Astrocyte of the spinal cord (primary cell): ENCODE measurements at places on chromosomes 6 and 20.
A peak's percentile ranks its signal among the peaks of the same experiment; 100 is the strongest.

DNA sequence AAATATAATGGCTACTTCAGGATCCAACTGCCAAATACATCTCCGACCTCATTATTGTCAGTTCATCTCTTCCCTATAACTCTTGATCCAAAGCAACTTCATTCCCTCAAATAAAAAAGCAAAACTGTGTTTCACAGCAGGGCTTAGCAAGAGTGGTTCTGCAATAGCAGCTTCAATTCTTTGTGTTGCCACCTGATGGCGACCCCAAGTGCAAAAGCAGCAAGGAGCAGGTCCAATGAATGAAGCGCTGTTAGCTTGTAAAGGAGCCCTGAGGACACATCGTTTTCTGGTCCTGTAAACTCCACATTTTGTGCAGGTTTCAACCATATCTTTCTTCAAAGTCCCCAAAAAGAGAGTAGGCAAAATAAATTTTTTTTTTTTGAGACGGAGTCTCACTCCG, 19.6 kb downstream of the RTN4IP1 start:
- peak; percentile 13 for DNase-seq

GRCh38 chr6:20906945-20907344, 372.7 kb downstream of the CDKAL1 start:
- DNase-seq: peak; percentile 54

GRCh38 chr6:125554456-125554855, 195.0 kb upstream of the HEY2 start:
- DNase-seq: no peak

- DNase-seq: no peak
Measured at GRCh38 chr20:43940518-43941225, 26.0 kb downstream of the TOX2 start.

DNA sequence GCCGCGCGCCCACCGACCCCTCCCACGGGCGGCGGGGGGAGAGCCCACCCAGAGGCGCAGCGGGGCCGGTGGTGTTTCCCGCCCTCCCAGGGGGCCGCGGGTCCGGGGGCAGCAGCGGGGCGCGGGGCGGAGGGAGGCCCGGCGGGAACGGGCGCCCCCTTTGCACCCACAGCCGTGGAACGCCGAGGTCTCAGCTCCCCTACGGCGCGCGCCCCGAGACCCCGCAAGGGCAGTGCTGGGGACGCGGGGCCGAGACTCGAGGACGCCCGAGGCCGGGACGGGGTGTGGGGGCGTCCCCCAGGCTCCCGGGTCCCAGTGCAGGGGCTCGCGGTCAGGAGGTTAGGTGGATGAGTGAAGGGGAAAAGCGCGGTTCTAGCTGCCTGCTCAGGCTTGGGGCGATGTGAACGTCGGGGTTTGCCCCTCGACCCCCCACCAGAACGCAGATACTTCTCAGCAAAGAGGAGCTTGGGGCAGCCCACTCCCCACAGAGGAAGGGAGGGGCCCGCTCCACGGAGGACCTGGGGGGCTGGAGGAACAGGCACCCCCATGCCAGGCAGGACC, 65.5 kb upstream of the BHLHE23 start:
- no peak for DNase-seq

- no peak for DNase-seq
Measured at GRCh38 chr20:53284256-53284655, 309.4 kb downstream of the ZNF217 start.

- DNase-seq: peak; percentile 31
Measured at GRCh38 chr6:111662794-111663593, 57.3 kb upstream of the TRAF3IP2 start.

DNA sequence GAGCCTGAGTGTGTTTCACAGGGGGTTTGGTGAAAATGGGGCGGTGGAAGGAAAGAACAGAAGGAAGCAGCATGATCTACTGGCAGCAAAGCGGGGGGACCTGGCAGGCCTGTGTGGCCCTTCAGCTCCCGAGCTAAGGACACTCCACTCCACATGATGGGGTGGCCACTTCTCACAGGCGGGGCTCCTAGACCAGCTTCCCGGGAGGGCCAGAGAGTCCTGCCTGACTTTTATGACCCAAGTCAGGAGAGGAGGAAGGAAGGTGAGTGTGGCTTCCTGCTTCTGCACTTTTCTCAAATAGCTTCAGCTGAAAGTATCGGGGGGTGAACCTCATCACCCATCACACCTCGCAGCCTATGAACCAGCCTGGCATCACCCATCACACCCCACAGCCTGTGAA, 117.5 kb upstream of the AFDN start:
- no peak for DNase-seq

DNA sequence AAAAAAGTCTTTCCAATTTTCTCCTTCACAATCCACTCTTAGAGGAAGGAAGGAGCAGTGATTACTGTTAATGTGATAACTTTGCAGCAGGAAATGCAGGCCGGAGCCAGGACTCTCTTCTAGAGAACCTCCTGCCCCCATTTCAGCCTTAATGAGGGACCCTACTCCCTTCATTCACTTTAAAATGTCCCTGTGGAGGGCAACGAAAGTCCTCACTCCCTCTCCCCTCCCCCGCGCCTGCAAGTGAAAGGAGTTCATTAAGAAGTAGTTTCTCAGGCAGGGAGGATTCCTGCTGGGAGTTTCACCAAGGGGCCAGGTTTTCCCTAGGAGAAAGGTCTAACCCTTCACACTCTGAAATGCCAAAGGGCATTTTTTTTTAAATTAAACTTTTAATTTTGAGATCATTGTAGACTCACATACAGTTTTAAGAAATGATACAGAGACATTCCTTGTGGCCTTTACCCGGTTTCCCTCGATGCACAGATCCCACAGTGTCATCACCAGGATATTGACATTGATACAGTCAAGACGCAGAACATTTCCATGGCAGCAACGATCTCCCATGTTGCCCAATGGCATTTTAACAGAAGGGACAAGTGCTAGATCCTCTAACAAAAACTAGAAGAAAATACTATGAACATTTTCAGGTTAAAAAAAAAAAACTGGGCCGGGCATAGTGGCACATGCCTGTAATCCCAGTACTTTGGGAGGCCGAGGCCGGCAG, 6.8 kb upstream of the COMMD7 start:
- DNase-seq: no peak

GRCh38 chr6:118725944-118726343, 74.6 kb upstream of the CEP85L start:
- DNase-seq: no peak

- no peak for DNase-seq
Measured at GRCh38 chr6:86516087-86516486, 421.2 kb upstream of the HTR1E start.

DNA sequence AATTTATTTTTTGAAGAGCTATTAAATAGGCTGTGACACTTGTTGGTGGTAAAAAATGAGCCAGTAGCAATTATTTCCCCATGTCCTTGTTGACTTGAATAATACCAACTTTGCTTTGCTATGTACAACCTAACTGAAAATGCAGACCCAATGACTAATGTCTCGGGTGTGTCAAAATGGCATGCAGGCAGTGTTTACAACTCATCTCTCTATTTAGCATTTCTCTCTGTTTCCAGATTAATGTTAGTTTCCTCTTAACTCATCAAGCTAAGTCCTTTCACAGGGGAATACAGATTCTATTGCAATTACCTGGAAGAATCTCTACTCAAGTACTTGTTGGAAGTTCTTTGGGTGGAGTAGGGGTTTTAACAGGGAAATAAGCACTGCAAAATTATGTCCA, 504.4 kb downstream of the BCKDHB start:
- peak; percentile 31 for DNase-seq

DNA sequence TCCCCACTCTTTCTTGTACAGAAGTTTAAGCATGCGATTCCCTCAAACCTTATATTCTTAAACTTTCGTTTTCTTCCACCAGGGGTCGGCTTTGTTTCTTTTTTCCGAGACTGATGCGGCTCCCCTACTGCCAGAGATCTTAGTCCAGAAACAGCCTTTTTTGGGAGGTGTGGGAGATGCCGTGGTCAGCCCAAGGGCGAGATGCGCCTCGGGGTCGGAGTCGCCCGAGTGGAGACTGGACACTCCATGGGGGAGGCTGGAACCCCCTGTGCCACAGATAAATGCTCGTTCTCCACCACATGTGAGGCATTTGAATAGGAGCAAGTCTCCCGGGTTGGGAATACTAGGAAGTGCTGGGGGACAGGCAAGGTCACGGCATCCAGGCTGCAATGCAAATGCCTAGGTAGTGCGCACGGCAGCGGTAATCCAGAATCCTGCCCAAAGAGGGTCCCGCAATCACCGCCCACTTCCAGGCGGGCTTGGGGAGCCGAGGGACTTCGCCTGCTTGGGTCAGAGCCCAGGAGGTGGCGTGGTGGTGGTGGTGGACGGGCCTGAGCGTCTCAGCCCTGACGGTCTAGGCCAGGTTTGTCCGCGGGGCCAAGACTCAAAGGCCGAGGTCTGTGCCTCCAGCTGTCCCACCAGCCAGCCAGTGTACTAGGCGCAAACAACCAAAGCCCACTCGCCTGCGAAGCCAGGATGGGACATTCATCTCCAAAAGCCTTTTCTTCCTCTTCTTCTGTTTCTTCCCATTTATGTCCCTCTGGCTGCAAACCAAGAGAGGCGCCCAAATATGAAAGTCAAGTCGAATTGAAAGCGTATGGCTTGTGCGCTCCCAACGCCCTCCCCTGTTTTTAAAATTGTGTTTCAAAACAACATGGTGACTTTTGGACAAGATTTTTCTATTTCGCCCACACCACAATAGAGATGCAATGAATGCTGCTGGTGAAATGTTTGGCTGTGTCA, 39.3 kb upstream of the OSTM1 start:
- DNase-seq: peak; percentile 69

- DNase-seq: no peak
Measured at GRCh38 chr6:14316651-14317386, 199.2 kb downstream of the CD83 start.

DNA sequence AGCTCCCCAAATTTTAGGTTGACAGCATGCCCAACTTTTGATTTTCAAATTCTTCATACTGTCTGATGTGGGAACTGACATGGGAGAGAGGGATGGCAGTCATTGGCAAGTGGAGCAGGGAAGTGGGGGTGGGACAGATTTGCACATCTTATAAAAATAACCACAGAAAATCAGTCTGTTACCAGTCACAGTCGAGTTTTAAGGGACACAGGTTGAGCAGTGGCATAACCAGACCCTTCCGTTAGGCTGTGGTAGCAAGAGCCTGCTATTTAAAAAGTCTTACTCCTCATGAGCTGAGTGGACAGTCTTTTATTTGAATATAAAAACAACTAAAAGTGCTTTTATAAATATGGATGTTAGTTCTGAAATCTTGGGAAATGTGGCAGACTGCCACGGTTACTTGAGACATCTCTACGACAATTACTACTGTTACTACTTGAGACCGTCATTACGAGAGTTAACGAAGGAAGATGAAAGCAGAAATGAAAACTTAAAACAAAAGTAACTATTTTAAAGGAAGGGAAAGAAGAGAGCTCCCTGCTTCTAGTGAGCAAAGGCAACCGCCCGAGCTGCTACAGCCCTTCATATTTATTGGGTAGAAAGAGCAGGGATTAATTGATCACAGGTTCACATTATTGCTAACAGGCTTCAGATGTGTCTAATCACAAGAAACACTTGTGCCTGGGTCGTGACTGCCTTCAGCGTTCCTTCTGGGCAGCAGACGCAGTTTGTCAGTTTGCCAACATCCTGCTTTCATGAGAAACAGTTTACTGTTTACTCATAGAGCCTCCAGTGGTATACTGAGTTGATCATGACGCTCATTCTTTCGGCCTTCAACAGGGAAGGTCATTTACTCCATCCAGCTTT, 71.3 kb downstream of the EFHC1 start:
- DNase-seq: no peak

DNA sequence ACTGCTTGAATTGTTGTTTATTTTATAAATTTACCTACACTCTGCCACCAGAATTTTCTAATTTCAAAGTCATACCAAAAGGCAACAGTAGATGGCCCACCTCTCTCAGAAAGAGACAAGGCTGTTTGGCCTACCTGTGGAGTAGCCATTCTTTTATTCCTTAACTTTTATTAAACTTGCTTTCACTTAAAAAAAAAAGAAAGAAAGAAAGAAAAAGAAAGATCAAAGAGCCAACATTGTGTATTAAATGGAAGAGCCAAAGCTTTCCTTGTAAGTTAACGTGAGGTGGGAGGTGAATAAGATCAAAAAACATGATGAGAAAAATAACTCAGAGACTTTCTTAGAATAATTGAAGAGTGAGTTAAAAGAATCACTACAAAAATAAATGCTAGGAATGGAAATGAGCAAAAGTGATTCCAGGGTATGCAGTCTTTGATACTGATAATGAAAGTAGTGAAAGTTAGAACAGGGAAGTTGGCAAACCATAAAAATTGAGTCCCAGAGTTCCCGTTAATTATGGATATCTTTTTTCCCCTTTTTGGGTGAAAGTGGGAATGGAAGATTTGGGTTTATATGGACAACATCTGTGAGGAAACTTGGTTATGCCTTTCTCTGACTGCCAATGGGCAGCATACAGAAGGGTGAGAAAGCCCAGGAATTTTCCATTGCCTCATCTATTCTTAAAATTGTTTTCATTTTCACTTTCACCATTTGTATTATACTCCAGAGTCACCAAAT, 35.9 kb upstream of the MYB start:
- DNase-seq: peak; percentile 48

DNA sequence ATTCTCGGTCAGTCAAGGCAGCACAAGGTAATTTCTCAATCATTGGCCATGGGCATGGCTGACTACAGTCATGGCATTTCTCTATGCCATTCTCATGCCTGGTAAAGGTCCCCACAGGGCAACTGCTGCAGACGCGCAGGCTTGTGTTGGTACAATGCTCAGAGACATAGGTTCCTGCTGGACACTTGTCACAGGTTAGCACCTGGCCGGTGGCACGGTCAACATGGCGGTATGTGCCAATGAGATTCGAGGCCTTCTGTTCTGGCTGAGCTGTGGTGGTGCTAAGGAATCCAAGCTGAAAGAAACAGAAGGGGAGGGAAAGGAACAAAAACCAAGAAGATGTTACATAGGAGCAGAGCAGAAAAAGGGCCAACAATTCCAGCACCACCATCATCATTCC, 23.4 kb downstream of the TNFRSF21 start:
- no peak for DNase-seq

GRCh38 chr6:90820436-90820835, 233.6 kb upstream of the MAP3K7 start:
- no peak for DNase-seq

- no peak for DNase-seq
Measured at GRCh38 chr6:34182751-34183531, 37.1 kb upstream of the GRM4 start.
